ENCODE measurements at places on chromosomes 1 and 21. TPM values are rescaled to one million over a fixed set of nuclear protein-coding genes. Genes with fewer than 3 reads are reported as not detected.

- no peak for DNase-seq
Observed at GRCh38 chr1:154178013-154178412, 13.9 kb downstream of the TPM3 start.

DNA sequence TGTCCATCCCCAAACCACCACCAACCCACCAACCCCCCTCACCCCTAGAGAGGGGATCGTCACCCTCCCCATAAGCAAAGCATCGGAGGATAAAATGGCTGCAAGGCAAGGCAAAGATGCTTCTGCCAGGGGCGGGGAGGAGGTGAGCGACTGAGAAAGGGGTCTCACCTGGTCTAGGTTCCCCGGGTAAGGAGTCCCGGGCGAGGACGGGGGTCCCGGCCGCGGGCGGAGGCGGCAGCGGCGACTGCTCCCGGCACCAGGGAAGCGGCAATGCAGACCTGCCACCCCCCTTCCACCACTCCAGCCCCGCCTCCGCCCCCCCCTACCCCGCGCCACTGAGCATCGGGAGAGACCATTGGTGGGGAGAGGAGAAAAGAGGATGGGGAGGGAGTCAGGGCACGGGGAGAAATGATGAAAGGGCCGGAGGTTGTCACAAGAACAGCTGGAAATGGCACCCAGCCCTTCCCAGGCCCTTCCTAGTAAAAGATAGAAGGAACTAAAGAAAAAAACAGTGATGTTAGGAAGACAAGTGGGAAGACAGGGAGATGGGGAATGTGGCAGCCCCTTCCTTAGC lies at the start of gene SV2A:
SV2A (minus strand) TSS at position 274 of the 574 bp plus-strand sequence. CDS start 4,004 bp downstream, outside the sequence.
- peak; percentile 62 for DNase-seq

DNA sequence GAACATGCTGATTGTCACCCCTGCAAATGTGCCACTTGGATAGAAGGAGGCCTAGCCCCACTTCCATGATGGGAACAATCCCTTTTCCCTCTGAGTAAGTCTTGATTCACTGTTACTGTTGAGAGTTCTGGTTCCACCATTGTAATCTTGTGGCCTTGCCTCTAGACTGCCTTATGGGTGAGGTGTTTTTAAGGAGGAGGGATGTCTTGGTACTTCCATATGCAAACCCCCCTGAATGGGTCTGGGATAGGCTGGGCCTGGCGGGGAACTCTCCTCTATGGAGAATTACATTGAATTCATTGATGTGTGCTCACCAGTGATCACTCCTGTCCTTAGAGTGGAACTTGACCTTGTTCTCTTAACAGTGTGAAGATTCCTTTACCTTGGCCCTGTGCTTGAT lies 5.8 kb downstream of the GALNT2 start:
- no peak for DNase-seq

Gene TXLNA
- total RNA-seq, result 62.5 TPM

Gene HSPG2
- total RNA-seq, result 60.5 TPM

Measured in M059J (cell line).